ENCODE measurements at places on chromosomes 5 and 9.

GRCh38 chr5:89105171-89105695 is 222.2 kb upstream of the MEF2C start:
- DNase-seq, result no peak

DNA sequence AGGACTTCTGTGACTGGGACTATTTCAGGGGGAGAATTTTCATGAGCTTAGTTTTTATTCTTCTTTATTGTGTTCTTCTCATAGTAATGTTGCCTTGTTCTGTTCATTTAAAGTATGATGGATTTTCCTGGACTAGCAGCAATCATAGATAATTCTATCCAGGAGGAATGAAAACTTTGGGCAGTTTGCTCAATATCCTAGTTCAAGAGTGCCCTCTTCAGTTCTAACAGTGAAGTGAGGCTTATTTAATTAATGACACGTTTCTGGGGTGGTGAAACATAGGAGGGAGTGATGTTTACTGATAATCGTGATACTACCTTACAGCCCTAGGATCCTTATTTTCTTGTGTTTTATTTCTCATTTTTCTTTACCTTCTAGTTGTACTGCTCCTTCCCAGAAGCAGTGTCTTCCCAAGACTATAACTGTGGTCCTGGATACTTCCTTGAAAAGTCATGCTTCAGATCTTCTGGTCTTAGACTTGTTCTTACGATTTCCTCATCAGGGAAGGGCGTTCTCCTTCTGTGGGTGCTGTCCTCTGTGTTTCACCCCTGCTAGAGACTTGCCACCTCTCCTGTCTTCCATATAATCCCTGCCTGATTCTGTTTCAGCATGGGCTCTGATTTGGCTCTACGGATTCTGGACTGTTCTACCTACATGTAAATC is 57.4 kb downstream of the CFAP95 start:
- no peak for DNase-seq

GRCh38 chr5:44089424-44090144 is 299.6 kb downstream of the FGF10 start:
- no peak for DNase-seq

DNA sequence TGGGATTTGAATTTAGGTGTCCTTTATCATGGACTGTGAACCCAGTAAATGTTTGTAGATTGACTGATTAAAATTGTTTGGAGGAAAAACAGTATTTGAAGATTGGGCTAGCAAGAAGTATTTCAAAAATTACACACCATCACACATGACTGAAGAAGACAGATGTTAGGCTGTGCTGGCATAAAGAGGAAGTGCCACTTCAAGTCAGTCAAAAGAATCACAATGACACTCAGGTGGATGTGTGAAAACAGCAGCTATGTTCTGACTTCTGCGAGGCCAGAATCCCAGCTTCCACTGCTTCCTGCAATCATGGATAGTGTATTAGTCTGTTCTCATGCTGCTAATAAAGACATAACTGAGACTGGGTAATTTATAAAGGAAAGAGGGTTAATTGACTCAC is 393.3 kb downstream of the DMRT2 start:
- no peak for DNase-seq

DNA sequence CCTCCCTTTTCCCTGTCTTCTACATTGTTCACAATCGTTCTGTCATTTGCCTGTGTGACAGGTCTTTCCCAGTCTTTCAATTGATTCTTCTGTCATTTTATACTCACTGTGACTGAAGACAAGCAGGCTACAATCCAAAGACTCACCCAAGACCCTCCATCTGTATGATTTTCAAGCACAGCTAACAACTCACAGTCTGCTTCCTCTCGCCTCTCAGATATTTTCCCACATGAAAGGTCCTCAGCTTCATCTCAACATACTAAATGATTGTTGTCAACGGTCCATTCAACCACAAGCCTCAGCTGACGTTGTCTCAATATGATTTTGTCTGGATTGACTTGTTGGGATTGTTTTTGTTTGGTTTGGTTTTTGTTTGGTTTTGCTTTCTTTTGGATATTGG is 346.5 kb downstream of the NFIB start:
- no peak for DNase-seq

DNA sequence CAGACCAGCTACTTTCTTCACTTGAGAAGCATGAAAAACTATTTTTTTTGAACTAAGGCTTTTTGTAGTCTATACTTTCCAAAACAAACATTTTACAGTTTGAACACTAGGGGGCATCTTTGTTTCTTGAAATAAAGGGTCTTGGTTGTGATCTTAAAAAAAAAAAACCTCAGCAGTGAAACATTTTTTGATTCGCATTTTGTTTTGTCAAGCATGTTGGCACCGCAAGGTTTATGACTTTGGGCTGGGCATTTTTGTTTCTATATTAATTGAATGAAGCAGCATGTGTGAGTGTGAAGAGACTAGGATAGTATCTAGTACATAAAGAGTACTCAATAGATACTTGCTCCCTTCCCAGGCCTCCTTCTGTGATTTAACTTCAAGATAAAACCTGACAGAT is 31.6 kb upstream of the ACOT12 start:
- DNase-seq, result no peak

DNA sequence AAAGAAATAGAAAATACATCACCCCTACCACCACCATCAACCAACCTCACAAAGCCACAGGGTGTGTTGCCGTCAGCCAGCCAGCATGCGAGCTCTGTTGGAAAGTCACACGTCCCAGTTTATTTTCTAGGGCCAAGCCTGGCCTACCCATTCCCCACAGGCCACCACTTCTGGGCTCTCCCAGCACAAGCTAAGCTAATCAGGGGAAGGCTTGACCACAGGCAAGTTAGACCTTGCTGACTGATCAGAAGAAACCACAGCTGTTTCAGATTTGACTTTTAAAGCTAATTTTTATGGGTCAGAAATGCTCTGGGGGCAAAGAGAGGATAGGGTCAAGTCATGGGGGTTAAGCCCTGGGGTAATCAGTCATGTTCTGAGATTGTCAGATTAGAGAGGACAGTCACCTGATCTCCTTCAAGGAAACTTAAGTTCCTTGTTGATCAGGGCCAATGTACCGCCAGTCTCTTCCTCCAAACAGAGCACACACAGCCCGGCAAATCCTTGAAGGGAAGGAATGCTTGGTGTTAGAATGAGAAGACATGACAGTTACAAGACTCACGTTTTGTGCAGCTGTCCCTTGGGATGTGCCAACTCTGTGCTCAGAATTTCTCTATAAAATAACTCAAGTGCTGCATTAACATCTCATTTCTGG is 7.6 kb downstream of the SHB start:
- no peak for DNase-seq

DNA sequence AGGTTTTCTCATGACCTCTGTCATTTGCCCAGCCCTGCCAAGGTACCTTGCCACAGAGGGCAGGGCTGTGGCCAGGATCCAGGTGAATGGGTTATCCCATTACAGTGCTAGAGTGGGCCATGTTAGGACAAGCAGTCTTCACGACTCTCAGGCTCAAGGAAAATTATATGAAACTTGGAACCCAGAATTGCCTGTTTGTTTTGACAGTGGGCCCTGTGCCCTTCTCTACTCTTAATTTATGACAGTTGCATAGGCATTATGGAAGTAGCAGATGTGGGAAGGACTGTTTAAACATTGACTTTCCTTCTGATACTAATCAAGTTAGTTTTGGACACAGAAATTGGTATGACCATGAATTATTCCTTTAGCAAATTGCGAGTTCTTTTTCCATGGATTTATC is 41.7 kb downstream of the ITGA2 start:
- DNase-seq, result no peak

GRCh38 chr9:105458404-105458803 is 10.6 kb downstream of the FSD1L start:
- no peak for DNase-seq

- DNase-seq, result no peak
These were observed 385.9 kb downstream of the RASEF start for GRCh38 chr9:82677086-82677485.

- no peak for DNase-seq
These were observed 939.7 kb downstream of the NR2F1-AS1 start for GRCh38 chr5:92641031-92641962.

DNA sequence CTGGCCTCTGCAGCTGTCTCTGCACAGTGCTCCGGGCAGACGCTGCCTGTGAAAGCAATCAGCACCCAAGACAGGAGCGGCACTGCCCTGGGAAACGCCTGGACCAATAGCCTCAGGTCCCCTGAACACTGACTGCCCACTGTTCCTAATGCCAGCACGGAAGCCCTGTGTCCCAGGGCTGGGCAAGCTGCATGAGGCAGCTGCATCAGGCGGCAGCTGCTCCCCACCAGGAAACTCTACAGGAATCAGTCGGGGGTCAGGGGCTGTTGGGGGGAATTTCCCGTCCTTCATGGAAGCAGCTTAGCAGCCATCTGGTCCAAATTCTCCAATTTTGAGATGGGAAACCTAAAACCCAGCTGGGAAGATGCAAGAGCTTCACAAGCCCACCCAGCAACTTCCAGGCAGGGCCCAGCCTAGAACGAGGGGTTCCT is 118.6 kb downstream of the VAV2 start:
- no peak for DNase-seq

- no peak for DNase-seq
These were observed 92.7 kb upstream of the NEURL1B start for GRCh38 chr5:172548311-172548731.

GRCh38 chr5:13731121-13731628 is 213.3 kb downstream of the DNAH5 start:
- DNase-seq, result no peak

- no peak for DNase-seq
These were observed 211.7 kb downstream of the LRRC70 start for GRCh38 chr5:62790348-62790747.

DNA sequence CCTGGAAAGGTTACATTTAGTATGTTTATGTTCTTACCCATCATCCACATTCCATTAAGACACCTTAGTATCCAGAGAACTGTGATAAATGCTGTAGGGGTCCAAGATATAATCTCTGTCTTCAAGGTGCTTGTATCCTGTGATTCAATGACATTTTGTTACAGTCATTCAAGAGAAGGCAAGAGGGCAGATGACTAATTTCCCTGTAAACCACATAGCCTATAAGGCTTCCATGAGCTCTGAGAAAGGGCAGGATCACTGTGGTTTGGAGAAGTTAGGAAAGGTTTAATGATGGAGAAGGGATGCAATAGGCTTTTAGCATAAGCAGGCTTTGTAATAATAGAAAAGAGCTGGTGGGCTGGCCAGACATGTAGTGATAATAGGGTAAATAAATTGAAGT is 40.0 kb downstream of the PAPPA start:
- no peak for DNase-seq

GRCh38 chr5:124438903-124439281 is 307.5 kb downstream of the ZNF608 start:
- DNase-seq, result no peak

- no peak for DNase-seq
These were observed 2.5 kb upstream of the ST6GALNAC4 start for GRCh38 chr9:127919253-127919815.

GRCh38 chr5:95022967-95023695 is 261.8 kb downstream of the MCTP1 start:
- no peak for DNase-seq

DNA sequence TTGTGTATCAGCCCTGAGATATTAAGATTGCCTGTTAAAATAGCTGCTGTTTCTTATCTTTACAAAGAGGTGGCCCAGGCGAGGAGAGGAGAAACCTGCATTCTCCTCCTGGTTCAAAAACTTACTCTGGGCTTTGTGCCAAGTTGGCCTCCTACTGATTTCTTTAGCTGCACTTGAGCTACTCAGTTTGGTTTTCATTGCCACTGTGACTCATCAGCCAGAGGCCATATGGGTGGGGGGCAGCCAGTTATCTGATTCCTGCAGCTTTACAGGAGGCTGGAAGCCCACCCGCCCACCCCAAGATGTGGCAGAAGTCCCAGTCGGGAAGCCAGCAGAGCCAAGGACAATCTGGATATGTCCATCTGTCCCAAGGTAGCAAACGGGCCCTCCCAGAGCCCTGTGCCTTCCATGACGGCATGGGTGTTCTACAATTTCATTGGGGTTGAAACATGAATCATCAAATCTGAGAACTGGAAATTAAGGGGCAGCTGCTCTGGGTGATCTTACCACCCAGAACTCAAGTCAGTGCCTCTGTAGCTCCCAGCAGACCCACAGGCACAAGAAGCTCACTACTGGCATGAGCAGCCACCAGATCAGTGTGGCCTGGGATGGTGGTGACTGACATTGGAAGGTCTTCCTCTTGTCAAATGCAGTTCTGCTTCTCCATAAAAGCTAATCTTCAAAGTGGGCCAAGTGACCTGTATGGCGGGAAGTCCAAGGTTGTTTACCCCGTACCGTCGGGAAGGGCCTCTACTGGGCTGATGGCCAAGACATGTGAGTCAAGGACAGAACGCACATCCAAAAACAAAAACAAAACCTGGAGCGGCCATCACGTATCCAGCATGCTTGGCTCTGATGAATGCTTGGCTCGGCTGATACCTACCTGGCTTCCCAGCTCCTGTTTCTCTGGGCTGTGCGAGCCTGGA is 15.6 kb downstream of the FCN2 start:
- no peak for DNase-seq

GRCh38 chr5:80502800-80503199 is 14.9 kb downstream of the FAM151B start:
- DNase-seq, result no peak

GRCh38 chr5:54628050-54628449 is 110.5 kb downstream of the SNX18 start:
- no peak for DNase-seq

DNA sequence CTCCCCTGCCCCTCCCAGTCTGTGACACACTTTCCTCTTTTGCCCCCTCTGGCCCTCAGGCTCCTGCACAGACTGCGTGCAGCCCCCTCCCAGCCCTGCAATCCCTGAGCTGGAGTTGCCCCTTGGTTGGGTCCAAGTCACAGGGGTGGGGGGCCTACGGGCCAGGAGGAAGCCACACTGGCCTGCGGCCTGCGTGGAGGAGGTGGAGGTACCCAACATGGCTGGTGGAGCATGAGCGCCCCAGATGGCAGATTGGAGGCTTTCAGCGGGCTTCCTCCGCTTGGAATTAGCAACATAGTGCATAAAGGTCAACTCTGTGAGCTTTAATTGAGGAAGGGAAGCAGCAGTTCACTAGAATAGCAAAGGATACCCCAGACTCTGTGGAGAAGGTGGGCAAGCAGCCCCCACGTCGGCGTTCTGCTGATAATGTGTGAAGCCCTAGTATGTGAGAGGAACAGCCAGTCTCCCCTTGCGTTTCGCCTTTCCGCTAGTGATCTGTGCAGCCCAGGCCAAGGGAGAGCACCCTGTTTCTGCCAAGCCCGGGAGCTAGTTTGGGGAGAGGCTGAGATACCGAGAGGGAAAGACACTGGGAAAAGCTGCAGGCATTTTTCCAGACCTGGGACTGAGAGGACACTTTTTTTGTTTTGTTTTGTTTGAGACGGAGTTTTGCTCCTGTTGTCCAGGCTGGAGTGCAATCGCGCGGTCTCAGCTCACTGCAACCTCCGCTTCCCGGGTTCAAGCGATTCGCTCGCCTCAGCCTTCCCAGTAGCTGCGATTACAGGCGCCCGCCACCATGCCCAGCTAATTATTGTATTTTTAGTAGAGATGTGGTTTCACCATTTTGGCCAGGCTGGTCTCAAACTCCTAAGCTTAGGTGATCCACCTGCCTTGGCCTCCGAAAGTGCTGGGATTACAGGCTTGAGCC is 35.3 kb upstream of the MACIR start:
- no peak for DNase-seq

Measured in stimulated activated CD4-positive, alpha-beta T cell treated with anti-CD3 and anti-CD28 coated beads, Interleukin-2, amount 100 ng/mL, for 24 hours (primary cell).